ENCODE measurements at places on chromosomes 7 and 10.

GRCh38 chr10:114095559-114096337 lies 52.1 kb downstream of the ADRB1 start:
- DNase-seq, result no peak

DNA sequence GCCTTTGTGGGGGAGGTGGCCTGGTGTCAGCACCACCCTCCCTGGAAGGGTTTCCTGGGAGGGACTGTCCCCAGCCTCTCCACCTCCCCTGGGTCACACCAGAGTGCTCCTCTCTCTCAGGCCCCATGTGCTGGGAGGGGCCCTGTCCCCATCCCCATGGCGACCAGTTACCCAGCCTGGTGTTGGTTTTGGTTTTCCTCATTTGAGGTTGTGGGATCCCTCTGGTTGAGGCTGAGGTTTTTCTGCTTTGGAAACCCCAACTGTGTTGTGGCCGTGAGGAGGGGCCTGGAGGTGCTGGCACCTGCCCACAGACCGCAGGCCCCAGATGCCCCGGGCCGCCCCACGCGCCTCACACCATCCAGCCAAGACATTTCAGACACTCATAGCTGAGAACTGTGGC lies 106.3 kb downstream of the GRK5 start:
- no peak for DNase-seq

DNA sequence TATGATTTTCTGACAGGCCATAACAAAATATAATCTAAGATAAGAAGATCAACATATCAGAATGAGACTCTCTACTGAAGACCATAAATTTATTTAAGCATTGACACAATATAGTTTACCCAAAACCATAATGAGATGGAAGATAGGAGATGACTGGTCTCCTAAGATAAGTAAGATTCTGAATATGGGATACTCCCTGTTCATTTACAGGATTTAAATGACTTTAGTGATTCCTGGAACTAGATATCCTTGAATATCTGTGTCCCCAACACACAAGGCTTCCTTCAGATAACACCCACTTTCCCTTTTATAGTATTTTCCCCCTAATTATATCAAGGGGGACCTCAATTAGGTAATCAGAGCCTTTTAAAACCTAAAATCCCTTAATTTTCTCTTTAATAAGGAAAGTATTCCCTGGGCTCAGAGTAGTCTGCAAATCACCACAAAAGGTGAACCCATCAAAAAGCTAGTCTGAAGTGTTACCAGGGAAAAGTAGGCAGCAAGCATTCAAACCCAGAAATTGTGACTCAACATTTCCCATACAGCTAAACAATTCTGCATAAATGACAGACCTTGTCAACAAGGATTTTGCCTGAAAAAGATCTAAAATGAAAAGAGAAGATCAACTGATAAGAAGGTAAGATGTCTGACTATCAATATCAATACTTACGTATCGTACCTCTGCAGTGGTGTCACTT lies 99.9 kb downstream of the CNOT4 start:
- DNase-seq, result no peak

DNA sequence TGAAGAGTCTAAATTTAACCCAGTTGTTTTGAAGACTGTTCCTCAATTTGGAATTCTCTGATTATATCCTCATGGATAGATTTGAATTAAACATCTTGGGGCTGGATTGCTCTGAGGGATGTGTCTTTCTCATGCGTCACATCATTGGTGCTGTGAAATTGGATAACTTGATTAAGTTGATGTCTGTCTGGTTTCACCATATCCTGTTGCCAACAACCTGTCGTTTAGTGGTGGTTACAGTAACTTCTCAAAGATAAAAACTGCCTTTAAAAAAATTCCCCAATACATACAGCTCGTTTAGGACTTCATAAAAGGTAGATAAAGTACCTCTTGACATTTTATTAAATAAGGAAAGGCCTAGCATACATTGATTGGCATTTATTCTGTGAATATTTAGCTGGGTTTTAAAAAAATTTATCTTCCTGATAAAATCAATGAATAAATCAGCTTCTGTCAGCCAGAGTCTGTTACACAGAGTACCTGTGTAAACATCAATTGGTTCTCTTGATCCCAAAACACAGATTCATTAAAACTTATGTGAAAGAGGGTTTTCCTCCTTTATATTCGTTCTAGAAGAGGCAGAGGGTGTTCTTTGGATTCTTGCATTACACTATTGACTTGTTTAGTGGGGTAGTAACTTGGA lies 10.5 kb downstream of the CRCP start:
- DNase-seq, result no peak

DNA sequence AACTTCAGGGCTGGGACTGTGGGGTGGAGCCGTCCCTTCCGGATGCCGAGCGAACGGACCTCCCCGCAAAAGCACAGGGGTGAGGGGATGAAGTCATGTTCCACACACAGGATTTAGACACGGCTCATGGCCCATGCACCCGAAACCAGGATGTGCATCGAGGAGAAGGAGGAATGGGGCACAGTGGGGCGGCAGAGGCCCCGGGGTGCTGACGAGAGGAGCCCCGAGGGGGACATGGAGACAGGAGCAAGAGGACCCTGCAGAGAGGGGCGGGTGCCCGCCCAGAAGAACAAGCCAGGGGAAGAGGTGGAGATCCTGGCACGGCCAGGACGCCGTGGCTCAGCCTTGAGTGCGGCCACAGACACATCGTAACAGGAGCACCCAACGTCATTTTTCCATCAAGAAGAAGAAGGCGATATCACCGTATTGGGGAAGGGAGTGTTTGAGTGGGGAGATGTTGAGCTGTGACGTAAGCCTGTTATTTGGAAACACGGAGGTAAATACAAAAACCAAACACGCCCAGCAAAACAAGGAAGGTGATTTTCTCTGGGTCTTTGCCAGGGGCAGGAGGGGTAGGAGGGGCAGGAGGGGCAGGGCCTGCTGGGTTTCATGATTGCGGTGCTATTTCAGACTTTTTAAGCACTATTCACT lies 25.3 kb upstream of the FOXL3 start:
- DNase-seq, result no peak

DNA sequence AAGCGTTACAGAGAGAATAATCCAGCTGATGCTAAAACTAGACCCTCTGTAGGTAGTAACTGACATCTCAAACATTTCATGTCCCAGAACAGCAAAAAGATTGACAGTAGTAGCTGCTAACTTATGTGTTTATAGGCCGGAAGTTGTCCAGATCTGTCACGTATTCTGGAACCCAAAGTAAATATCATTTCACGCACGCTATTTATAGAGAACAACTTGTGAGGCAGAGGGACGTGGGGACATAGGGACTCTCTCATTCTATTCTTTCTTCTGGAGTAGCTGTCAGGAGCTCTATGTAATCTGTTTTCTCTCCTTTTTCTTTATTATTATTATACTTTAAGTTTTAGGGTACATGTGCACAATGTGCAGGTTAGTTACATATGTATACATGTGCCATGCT lies 22.3 kb downstream of the AGK start:
- DNase-seq, result no peak

DNA sequence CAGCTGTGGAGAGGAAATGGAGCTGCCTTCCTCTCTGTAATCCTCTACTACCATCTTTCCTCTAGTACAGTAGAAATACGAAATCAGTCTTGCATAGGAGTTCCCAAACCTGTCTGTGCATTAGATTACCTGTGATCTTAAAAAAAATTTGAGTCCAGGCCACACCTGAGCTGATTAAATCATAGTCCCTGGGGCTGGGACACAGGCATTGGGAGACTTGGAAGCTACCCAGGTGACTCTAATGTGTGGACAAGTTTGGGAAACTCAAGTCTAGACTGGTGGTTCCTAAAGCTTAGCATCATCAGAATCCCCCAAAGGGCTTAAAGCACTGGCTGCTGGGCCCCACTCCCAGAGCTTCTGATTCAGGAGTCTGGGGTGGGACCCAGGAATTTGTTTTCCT lies 152.7 kb upstream of the GLI3 start:
- no peak for DNase-seq

DNA sequence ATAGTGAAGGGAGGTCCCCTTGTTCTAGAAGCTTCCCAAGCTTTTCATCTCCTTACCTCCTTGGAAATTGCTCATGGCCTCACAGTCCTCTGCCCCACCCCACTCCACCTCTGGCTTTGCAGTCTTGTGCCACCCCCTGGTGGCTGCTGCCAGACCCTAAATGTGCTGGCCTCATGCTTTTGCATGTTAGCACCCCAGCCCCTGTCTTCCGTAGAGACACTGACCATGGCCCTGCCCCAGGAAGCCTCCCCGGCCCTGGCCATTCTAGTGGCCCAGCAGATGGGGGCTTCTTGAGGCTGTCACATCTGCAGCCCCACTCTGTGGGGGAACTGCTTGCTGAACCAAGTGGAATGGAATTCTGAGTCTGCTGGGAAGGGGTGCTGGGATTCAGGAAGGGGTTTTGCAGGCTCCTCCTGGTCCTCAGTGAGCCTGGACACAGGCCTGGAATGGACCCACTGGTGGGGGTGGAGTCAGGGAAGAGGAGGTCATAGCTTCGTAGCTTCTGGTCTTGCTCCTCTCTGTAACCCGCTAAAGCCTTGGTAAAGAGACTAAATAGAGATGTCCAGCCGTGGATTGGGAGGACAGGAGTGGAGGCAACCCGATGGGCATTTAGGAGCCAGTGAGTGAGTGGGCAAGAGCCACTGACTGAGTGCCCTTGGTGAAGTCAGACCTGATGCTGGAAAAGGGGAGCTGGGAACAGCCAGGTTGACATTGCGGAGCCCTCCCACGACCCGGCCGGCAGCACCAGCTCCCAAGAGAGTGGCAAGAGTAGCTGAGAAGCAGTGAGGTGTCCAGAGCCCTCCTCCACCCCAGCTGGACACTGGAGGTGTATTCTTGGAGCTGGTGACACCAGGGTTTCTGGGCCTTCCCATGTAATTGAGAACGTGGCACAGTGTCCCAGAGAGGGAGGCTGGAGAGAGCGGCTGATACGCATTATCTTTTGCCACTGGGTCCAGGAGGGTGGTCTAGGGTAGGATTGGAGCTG lies 20.9 kb downstream of the RAMP3 start:
- no peak for DNase-seq

All from T1000 (cell line).